Smooth muscle cell of the umbilical artery (primary cell): ENCODE measurements at places on chromosomes 7 and 10. TPM values are rescaled to one million over a fixed set of nuclear protein-coding genes. Genes with fewer than 3 reads are reported as not detected.

The DNAJC1 gene
- 46.8 and 122 TPM in 2 replicates for total RNA-seq

The CNNM1 gene
- total RNA-seq: under 0.01 and 0.14 TPM in 2 replicates

The EBLN1 gene
- total RNA-seq: not detected in 2 replicates

The AS3MT gene
- 3.9 and 5.3 TPM in 2 replicates for total RNA-seq

The CRHR2 gene
- total RNA-seq: not detected in 2 replicates

The P4HA1 gene
- total RNA-seq: 977 and 1,438 TPM in 2 replicates

The RBM48 gene
- 8.0 and 9.5 TPM in 2 replicates for total RNA-seq

The UNC5B gene
- 43.4 and 46.3 TPM in 2 replicates for total RNA-seq

The UTF1 gene
- total RNA-seq: not detected in 2 replicates

The PARG gene
- total RNA-seq: 42.5 and 45.4 TPM in 2 replicates

The CPED1 gene
- total RNA-seq: 12.8 and 42.6 TPM in 2 replicates

The ATRNL1 gene
- total RNA-seq: 0.97 and 2.7 TPM in 2 replicates

The MACC1 gene
- total RNA-seq: under 0.01 and 0.05 TPM in 2 replicates

The PTF1A gene
- total RNA-seq: not detected in 2 replicates

The ACHE gene
- total RNA-seq: 0.30 and 0.74 TPM in 2 replicates

The LAMB1 gene
- total RNA-seq: 412 and 432 TPM in 2 replicates

The CXCL12 gene
- 5.6 and 8.5 TPM in 2 replicates for total RNA-seq

The TMEM139 gene
- not detected in 2 replicates for total RNA-seq

The CH25H gene
- not detected in 2 replicates for total RNA-seq

The PSD gene
- 2.4 and 12.2 TPM in 2 replicates for total RNA-seq

The ERVW-1 gene
- total RNA-seq: not detected in 2 replicates

The SPDYE9 gene
- not detected in 2 replicates for total RNA-seq

The NANOS1 gene
- 0.23 and 0.30 TPM in 2 replicates for total RNA-seq

The AGBL3 gene
- 0.89 and 0.97 TPM in 2 replicates for total RNA-seq

The ZNF853 gene
- 3.9 and 5.3 TPM in 2 replicates for total RNA-seq

The CALCR gene
- total RNA-seq: not detected in 2 replicates

The HTR5A gene
- not detected in 2 replicates for total RNA-seq

The BHLHA15 gene
- total RNA-seq: 0.89 and 1.3 TPM in 2 replicates

The CRCP gene
- 20.8 and 33.4 TPM in 2 replicates for total RNA-seq

The TAF5 gene
- total RNA-seq: 3.9 and 4.8 TPM in 2 replicates

The PLAU gene
- 56.4 and 266 TPM in 2 replicates for total RNA-seq

The KDM7A gene
- 4.8 and 5.2 TPM in 2 replicates for total RNA-seq

The CNPY1 gene
- not detected in 2 replicates for total RNA-seq

The TRIM74 gene
- not detected in 2 replicates for total RNA-seq

The IRF5 gene
- total RNA-seq: 0.14 TPM in 1 of 2 replicates, not detected in the other

The TMEM130 gene
- total RNA-seq: 0.30 and 0.88 TPM in 2 replicates

The AMZ1 gene
- 0.30 and 0.37 TPM in 2 replicates for total RNA-seq

The EGR2 gene
- 2.3 and 4.8 TPM in 2 replicates for total RNA-seq

The SLC26A3 gene
- total RNA-seq: not detected in 2 replicates

The NEUROG3 gene
- total RNA-seq: not detected in 2 replicates

The CALN1 gene
- under 0.01 TPM in 1 of 2 replicates, not detected in the other for total RNA-seq

The MYH16 gene
- under 0.01 and 0.32 TPM in 2 replicates for total RNA-seq

The INPP5F gene
- total RNA-seq: 48.5 and 50.5 TPM in 2 replicates

The ADCY1 gene
- 0.23 and 0.30 TPM in 2 replicates for total RNA-seq
